ENCODE measurements at places on chromosomes 2 and 18.

- no peak for DNase-seq
These were observed 681.3 kb downstream of the CPS1 start for GRCh38 chr2:211237586-211238275.

DNA sequence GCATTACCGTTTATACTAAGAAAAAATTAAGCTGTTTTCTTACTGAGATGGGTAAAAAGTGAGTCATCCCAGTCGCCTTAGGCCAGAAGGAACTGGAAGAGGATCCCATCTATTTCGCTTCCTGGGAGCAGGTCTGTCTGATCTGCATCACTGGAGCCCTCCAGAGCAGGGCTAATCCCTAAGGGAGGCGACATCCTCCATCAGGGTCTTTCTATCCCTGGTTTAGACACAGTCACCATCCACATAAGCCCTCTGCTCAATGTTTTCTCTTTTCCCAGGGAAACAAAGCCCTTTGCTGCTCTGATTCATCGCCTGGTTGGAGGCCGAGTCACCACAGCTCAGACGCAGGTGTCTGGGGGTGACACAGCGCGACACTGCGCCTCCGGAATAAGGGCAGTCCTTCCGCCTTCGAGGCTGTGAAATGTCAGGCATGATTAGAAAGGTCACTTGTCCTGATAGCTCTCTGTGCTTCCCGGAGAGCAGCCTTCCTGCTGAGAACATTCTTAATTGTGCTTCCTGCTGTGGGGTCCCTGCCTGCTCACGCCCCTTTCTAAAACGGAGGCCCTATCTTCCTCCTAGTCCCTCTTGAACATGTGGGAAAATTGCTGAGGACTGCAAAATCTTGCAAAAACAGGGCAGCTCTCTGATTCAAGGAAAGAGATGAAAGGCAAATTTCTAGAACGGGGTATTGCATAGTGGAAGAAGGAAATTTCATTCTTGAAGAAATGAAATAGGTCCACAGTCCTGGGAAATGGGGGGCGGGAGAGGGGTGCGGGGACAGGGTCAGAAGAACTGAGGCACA lies 56.3 kb downstream of the MARCHF4 start:
- no peak for DNase-seq

DNA sequence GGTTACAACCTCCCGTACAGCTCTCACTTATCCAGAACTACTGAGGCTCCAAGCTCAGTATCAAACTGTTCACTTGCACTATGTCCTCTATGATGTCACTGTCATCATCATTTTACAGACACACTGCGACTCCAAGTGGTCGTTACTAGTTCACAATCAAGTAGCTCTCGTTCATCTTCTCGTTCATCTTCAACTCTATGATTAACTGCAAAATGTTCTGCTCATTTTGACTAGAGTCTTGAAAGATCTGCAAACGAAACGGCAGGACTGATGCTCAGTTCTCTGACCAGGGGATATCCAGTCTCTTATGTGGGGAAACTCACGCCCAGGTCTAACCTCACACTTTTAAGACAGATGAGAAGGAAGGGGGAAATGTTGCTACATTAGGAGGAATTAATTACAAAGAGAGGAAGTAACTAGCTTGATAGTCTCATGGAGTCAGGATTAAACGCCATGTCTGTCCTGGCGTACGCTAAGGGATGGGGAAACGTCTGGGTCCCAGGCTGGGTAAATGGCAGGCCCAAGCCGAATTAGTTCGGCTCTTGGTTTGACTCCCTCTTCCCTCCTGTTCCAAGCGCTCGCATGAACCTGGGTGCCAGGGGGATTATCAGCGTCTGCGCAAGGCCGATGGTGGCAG lies 794 bp upstream of the CHCHD5 start:
- peak; percentile 12 for DNase-seq

DNA sequence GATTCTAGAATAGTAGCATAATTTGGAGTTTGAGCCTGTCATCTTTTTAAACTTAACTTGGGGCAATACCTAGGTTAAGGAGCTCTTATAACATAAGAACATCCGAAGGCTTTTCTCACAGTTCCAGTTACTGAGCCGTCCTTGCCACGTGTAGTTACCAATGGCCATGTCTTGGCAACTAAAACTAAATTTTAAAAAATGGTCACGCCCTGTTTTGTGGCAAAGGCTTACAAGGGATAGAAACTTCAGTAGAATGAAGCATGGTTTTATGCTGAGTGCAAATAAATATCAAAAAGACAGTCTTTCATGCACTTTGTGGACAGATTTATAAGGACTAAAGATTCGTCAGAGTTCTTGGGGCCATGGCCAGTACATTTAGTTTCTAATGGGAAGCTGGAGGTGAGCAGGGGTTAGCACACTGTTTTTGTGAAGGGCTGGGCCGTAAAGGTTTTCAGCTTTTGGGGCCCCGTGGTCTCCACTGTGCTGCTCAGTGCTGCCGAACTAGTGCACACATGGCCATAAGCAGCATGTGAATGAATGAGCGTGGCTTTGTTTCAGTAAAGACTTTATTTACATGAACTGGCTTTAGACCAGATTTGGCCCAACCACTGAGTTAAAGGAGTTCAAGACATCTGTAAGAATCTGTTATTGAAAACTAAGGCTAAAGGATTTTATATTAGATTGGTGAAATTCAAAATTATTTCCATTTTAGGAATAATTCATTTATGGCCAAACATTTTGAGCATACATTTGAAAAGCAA lies 41.1 kb downstream of the GRHL1 start:
- DNase-seq = no peak

- no peak for DNase-seq
These were observed 74.9 kb upstream of the UBE2E3 start for GRCh38 chr2:180905461-180905860.
